Activated T-helper 1 cell treated with anti-CD3 and anti-CD28 coated beads, Interleukin-2, amount 50 U/mL, for 16 hours (primary cell): ENCODE measurements at places on chromosomes 1 and 21.
A peak's percentile ranks its signal among the peaks of the same experiment; 100 is the strongest.

DNA sequence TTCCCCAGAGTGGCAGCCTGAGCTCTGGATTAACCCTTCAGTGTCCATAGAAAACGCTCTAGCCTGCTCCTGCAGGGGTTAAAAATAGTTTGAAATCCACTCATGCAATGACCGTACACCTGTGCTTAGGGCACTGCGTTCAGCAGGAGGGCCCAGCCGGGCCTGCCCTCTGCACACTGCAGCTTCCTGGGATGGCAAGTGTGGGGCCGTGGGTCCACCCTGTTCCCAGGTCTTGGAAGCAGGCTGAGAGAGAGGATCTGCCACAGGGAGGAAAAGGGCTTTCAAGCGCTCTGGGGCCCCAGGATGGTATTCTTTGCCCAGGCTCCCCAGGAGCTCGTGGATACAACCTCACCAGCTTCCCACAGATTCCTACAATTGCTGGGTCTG lies 1.5 kb upstream of the S100B start:
- no peak for DNase-seq

- DNase-seq = no peak
Measured at GRCh38 chr1:82245345-82246014, 444.7 kb downstream of the ADGRL2 start.

- DNase-seq = no peak
Measured at GRCh38 chr1:36203554-36204346, 20.5 kb upstream of the THRAP3 start.

DNA sequence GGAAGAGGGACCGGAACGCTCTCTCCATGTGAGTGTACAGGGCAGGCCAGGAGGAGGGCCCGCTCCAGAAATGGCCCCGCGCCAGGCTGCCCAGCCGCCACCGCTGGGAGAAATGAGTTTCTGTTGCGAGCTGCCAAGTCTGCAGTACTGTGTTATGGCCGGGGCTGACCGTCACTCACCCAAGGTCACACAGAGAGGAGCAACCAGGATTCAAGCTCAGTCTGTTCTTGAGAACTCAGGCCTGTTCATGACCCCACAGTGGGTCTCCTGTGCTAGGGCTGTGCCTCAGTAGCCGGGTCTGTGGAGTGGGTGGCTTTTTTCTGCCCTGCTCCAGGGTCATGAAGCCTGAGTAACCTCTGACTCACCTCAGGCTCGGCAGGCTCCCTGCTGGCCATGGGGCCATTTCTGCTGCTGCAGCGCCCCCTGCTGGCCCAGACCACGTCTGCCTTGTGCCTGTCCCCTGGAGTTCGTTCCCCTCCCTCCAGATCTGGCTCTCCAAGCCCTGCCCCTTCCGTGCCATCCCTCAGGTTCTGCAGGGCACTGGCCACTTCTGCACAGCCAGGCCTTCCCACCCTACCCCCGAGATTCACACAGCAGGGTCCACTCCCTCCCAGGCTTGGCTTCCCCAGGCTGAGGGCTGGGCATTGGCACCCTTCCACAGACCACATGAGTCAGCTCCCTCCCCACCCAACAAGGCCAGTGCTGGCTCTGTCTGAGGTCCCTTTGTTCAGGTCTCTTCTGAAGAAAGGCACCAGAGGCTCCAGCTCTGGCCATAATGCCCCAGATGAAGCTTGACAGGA lies 51.8 kb downstream of the EDN2 start:
- peak; percentile 42 for DNase-seq

GRCh38 chr1:1219341-1219740 lies 5.4 kb upstream of the TNFRSF4 start:
- no peak for DNase-seq

DNA sequence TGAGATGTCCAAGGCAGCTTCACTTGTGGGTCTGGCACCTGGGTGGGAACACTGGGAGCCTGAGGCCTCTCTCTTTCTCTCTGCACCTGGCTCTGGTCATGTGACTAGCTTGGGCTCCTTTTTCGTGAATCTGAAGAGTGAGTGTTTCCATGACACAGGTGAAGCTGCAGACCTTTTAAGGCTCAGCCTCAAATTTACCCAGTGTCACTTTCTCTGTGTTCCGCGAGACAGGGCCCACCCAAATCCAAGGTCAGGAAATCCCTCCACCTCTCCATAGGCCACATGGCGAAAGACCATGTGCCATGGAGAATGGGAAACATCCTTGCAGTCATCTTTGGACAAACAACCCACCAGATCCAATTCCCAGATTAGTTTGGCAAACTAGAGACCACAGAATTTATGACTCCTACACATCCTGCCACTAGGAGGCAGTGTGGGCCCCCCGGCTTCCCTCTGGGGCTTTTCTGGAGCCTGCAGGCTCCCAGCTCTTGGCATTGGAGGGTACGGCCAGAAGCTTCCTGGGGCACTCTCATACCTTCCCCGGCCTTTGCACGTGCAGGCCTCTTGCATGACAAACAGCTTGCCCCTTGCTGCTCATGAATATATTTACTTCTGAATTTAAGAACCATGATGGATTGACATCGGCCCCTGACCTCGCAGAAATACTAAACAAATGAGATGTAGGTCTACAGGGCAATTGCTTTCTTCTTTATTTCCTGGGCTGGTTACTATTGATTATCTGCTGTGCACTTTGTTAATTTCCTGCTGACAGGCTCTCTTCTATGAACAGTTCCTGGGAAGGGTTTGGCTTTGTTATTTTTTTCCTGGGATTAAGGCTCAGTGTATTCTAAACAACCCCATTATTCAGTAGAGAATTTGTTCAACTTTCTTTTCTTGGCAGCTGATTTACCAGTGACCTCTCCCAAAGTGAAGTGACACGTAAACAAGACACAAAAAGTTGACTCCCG lies 180.7 kb downstream of the KAZN start:
- DNase-seq = no peak

DNA sequence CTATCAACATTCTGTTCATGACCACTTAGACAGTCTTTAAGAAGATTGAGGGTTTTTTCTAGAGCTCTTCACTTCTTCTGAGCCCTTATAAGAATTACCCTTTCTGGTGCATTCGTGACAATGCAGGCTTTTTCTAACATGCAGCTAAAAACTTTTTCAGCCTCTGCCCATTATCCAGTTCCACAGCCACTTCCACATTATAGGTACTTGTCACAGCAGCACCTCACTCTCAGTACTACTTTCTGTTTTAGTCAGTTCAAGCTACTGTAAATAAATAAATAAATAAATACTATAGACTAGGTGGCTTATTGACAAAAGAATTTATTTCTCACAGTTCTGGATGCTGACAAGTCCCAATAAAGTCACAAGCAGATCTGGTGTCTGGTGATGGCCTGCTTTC lies 284.4 kb upstream of the PKN2 start:
- no peak for DNase-seq

DNA sequence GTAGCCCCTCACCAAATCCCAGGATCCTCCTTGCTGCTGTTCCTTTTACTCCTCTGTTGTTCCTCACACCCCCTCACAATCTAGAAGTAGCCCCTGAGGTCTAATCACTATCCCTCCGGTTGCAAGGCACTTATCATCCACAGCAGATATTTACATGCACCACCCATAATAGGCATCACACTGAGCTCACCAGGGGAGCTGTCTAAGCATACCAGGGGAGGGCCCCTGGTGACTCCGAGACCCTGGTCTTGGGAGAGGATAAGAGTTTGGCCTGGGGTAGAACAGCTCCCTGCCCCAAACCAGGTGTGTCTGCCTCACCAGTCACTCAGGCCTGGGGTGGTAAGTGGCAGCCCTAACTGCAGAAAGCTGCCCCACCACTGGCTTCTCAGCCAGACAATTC lies 37.3 kb upstream of the ZC3H12A start:
- no peak for DNase-seq

DNA sequence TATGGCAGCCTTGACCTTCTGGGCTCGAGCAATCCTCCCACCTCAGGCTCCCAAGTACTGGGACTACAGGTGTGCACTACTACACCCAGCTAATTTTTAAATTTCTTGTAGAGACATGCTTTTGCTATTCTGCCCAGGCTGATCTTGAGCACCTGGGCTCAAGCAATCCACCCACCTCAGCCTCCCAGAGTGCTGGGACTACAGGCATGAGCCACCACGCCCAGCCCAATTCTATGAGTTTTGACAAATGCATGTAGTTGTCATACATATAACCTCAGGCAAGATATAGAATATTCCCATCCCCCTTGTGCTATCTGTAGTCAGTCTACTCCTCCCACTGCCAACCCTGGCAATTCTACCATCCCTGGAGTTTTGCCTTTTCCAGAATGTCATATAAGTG lies 38.7 kb upstream of the TTC22 start:
- no peak for DNase-seq

GRCh38 chr1:33777337-33777736 lies 86.5 kb upstream of the HMGB4 start:
- no peak for DNase-seq

DNA sequence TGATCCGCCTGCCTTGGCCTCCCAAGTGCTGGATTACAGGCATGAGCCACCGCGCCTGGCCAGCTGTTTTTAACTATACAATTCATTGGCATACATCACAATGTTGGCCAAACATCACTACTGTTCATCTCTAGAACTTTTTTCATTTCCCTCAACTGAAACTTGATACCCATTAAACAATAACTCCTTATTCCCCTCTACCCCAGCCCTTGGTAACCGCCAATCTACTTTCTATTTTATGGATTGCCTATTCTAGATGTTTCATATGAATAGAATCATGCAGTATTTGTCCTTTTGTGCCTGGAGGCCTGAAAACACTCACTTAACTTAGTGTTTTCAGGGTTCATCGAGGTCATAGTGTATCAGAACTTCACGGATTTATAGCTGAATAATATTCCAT lies 16.2 kb downstream of the BTF3L4 start:
- no peak for DNase-seq

GRCh38 chr21:33554236-33554981 lies 11.6 kb downstream of the SON start:
- no peak for DNase-seq

GRCh38 chr1:212532469-212533147 lies 76.0 kb upstream of the ATF3 start:
- DNase-seq = no peak

DNA sequence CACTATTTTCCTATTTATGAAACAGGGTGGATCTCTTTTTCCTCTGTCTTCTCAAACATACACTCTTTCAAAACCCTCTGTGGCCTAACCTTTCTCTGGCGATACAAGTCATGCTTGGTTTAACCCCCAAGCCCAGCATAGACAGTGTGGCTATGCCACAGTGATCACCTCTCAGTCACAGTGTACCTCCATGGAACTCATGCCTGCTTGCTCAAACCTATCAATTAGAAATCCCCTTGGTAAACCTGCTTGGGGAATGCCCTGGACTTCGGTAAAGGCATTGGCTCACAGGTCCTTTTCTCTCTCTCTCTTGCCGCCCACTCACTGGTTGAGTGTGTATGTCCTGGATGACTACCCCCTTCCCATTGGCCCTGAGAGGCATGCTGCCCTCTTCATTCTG lies 147.5 kb downstream of the CYYR1 start:
- DNase-seq = no peak

GRCh38 chr1:117137281-117137855 lies 15.8 kb upstream of the TRIM45 start:
- DNase-seq = no peak
